T-helper 2 cell treated with Interferon-gamma antibody and Interleukin-4, amounts not matched to agents 5 μg/mL and 100 μg/mL, for 36 hours (primary cell): ENCODE measurements at places on chromosomes 5 and 9.

DNA sequence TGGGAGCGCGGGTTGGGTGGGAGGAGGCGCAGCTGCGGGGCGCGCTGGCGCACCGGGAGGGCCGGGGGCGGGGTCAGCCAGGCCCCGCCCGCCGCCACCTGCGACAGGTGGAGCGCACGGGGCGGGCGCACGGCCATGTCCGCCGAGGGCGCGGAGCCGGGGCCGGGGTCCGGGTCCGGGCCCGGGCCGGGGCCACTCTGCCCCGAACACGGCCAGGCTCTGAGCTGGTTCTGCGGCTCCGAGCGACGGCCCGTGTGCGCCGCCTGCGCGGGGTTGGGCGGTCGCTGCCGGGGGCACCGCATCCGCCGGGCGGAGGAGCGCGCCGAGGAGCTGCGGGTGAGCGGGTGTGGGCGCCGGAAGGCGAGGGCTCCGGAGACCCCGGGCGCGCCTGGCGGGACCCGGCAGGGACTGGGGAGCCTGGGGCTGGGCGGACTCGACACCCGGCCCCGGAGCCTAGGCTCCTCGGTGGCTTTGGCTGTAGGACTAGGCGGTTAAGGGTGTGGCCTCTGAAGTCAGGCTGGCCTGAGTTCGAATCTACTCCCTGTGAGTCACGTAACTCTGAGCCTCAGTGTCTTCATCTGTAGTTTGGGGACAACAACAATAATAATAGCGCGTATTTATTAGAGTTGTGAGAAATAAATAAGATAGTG, at the start of gene BSPRY:
Gene BSPRY, plus strand, starts transcription at position 97 of the 650 bp plus-strand sequence. Its CDS starts 39 bp downstream, at position 136.
- peak within 1 kb of the TSS; percentile 84 for H3K27ac ChIP-seq
- H3K4me1 ChIP-seq = peaks cover 40% of the 10 kb centered on the region
- peak within 1 kb of the TSS; percentile 91 for H3K4me3 ChIP-seq

DNA sequence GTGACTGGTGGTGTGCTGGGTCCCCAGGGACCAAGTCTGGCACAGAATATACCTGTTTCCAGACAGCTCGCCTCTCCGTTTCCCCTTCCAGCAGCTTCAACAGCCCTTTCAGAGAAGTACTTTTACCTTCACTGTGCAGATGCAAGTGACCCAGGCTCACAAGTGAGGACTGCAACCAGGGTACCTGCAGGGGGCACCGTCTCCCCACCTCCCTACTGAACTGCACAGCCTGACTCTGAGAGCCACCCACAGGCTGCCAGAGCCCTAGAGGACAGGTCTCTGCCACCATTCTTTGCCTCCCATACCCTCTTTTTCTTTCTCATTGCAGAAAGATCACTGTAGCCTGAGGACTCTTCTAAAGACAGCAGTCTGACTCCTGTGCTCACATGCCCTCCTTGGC, 15.4 kb downstream of the IL9 start:
- peaks cover 6% of the 10 kb centered on the region for H3K27me3 ChIP-seq
- DNase-seq = no peak
- H3K36me3 ChIP-seq = no peaks in the 10 kb centered on the region

GRCh38 chr9:136789523-136789937, 1.6 kb upstream of the TMEM141 start:
- no peak overlapping the region for H3K27ac ChIP-seq
- no peak overlapping the region for H3K4me3 ChIP-seq
- peaks cover 4% of the 10 kb centered on the region for H3K27me3 ChIP-seq
- H3K4me1 ChIP-seq = peaks cover 23% of the 10 kb centered on the region

DNA sequence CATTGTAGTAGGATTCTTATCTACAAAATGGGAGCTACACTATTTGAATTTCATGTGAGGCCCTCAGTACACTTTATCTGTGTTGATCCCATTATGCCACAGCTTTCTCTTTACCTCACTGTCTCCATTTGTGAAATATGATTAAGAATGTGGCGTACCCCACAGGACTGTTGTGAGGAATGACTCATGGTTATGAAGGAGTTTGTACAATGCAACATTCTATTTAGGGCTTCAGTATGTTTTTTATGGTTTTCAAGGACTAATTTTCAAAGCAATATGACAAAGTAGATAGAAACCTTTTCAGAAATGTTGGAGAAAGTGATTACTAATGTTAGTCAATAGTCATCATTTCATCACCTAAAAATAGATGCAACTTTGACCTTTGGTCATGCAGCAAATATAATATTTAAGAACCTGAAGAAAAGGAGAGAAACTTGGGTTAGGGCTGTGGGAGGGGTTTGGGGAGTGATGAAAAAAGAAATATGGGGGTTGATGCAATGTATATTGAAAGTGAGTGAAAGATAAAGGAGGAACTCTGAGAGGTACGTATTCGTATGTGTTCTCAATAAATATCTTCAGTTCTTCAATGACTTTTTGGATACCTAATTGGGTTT, 53.7 kb upstream of the PIP5K1B start:
- no peaks in the 10 kb centered on the region for H3K36me3 ChIP-seq
- no peak overlapping the region for H3K4me3 ChIP-seq
- H3K4me1 ChIP-seq = peaks cover 19% of the 10 kb centered on the region
- H3K27me3 ChIP-seq = no peaks in the 10 kb centered on the region
- peak; percentile 52 for DNase-seq
- no peak overlapping the region for H3K27ac ChIP-seq

GRCh38 chr9:71920456-71921189, 9.2 kb downstream of the C9orf85 start:
- peaks cover 22% of the 10 kb centered on the region for H3K36me3 ChIP-seq
- no peak for DNase-seq
- H3K27ac ChIP-seq = no peak overlapping the region
- peaks cover 13% of the 10 kb centered on the region for H3K4me1 ChIP-seq
- no peak overlapping the region for H3K4me3 ChIP-seq
- no peaks in the 10 kb centered on the region for H3K27me3 ChIP-seq

- no peak overlapping the region for H3K27ac ChIP-seq
- peaks cover 7% of the 10 kb centered on the region for H3K27me3 ChIP-seq
- H3K36me3 ChIP-seq = no peaks in the 10 kb centered on the region
- DNase-seq = no peak
Observed at GRCh38 chr9:89138463-89139390, 39.9 kb downstream of the SHC3 start.

- H3K27me3 ChIP-seq = no peaks in the 10 kb centered on the region
- no peaks in the 10 kb centered on the region for H3K4me1 ChIP-seq
- DNase-seq = no peak
Observed at GRCh38 chr5:13957032-13957645, 12.7 kb upstream of the DNAH5 start.

GRCh38 chr5:78922879-78923621, 62.1 kb downstream of the ARSB start:
- H3K27ac ChIP-seq = no peak overlapping the region
- no peak for DNase-seq
- H3K36me3 ChIP-seq = no peaks in the 10 kb centered on the region

DNA sequence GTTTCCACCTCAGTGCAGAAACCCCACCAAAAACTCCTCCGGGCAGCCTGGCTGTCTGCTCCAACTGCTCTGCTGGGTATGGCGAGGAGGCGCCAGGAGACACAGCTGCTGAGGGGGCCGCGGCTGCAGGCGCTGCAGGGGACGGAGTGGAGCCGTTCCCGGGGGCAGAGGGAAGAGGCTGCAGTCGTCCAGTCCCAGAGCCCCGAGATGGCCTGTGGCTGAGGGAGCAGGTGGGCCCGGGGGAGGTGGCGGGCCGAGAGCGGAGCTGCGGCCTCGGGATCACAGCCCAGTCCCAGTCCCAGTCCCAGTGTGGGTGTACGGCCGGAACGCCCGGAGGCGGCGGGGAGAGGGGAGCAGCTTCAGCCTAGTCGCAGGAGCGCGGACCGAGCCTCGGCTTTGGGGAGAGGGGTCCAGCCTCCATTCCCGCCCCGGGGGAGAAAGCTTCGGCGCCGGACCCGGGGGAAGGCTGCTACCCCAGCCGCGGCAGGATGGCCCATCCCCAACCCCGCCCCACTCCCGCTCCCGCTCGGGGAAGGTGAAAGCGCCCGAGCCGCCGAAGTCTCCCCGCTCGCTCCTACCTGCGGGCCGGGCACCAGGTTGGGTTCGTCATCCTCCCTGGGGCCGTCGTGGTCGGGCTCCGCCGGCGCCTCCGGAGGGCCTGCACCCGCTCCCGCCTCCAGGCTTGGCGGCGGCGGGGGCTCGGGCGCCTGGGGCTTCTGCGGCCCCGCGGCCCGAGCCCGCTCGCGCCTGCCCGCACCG, 513 bp downstream of the FAM193B start:
- no peaks in the 10 kb centered on the region for H3K27me3 ChIP-seq
- H3K36me3 ChIP-seq = peaks cover 12% of the 10 kb centered on the region
- peak; percentile 29 for DNase-seq
- peak overlapping the region; percentile 45 for H3K27ac ChIP-seq
- H3K4me1 ChIP-seq = peaks cover 31% of the 10 kb centered on the region

- H3K4me3 ChIP-seq = no peak overlapping the region
- DNase-seq = no peak
Observed at GRCh38 chr9:76717176-76717575, 47.1 kb upstream of the PCA3 start.

DNA sequence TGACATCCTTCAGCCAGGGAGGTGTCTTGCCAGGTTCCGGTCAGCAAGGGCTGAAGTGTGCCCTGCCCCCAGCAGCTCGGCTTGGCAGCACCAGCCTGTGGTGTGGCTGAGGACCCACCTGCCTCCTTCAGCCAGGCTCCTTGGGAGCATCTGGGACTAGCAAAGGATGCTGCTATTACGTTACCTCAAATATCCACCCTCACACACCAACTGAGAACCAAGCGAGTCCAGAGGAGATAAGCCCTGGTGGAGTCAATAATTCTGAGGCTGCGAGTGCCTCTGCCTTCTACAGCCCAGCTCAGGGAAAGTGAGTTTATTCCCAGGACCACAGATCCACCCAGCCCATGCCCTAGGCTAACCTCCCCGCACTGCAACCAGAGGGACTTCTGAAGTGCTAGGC, 57.1 kb upstream of the FSTL4 start:
- H3K4me1 ChIP-seq = no peaks in the 10 kb centered on the region
- H3K36me3 ChIP-seq = no peaks in the 10 kb centered on the region
- no peak overlapping the region for H3K4me3 ChIP-seq
- no peak for DNase-seq
- H3K27me3 ChIP-seq = peaks cover 21% of the 10 kb centered on the region
- H3K27ac ChIP-seq = no peak overlapping the region

GRCh38 chr9:8751406-8751930, 951.9 kb upstream of the DMAC1 start:
- no peak overlapping the region for H3K27ac ChIP-seq
- no peaks in the 10 kb centered on the region for H3K4me1 ChIP-seq
- DNase-seq = no peak
- H3K36me3 ChIP-seq = no peaks in the 10 kb centered on the region

GRCh38 chr5:155906046-155906445, 420.9 kb upstream of the SGCD start:
- H3K4me3 ChIP-seq = no peak overlapping the region
- no peak overlapping the region for H3K27ac ChIP-seq
- no peak for DNase-seq
- no peaks in the 10 kb centered on the region for H3K27me3 ChIP-seq
- H3K4me1 ChIP-seq = no peaks in the 10 kb centered on the region

DNA sequence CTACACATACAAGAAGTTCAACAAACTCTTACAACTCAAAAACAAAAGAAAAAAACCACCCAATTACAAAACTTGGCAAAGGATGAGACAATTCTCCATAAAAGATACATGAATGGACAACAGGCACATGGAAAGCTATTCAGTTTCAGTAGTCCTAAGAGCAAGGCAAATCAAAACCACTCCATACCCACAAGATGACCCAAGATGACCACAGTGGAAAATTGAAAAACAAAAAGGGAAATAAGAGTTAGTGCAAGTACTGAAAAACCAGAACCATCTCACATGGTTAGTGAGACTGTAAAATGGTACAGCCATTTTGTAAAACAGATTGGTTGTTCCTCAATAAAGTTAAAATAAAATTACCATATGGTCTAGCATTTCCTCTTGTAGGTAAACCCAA, 287.1 kb upstream of the CDH9 start:
- DNase-seq = no peak
- H3K4me3 ChIP-seq = no peak overlapping the region

DNA sequence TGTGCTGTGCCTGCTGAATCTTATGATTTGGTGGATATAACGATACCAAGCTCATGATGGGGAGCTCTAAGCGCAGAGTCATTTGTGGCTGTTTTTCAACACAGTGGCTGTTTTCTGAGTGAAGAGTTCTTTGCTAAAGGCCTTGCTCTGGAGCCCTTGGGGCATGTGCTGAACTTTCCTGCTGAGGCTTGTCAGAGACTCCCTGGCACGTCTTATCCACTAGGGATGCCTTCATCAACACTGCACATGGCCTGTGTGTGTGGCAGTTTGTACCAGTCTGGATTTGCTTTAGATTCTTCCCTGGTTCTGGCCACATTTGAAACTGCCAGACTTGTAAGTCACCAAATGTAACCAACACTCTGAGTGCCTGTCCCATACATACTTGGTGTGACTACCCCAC, 188.2 kb downstream of the DMRT2 start:
- H3K27me3 ChIP-seq = no peaks in the 10 kb centered on the region
- no peak overlapping the region for H3K4me3 ChIP-seq
- no peak overlapping the region for H3K27ac ChIP-seq

DNA sequence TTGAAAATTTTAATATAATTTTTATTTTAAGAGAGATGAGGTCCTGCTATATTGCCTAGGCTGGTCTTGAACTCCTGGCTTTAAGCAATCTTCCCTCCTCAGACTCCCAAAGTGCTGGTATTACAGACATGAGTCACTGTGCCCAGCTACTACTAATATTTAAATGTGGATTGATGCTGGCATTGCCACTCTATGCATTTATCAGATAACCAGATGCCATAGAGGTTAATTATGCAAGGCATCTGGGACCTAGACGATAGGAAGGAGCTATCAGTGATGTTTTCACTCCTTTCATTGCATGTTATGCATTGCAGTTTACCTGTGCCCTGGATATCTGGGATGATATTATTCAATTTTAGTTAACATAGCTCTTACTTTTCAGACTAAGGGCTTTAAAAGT, 127.0 kb downstream of the RPS23 start:
- no peak overlapping the region for H3K4me3 ChIP-seq
- no peaks in the 10 kb centered on the region for H3K27me3 ChIP-seq
- no peak for DNase-seq
- H3K27ac ChIP-seq = no peak overlapping the region

GRCh38 chr5:11905206-11905605, 960 bp upstream of the CTNND2 start:
- no peaks in the 10 kb centered on the region for H3K36me3 ChIP-seq
- no peak overlapping the region for H3K27ac ChIP-seq
- no peak for DNase-seq

- no peaks in the 10 kb centered on the region for H3K36me3 ChIP-seq
- H3K27ac ChIP-seq = no peak overlapping the region
- no peak for DNase-seq
- H3K4me3 ChIP-seq = no peak overlapping the region
- no peaks in the 10 kb centered on the region for H3K27me3 ChIP-seq
Observed at GRCh38 chr9:81629440-81629839, 59.9 kb downstream of the TLE1 start.

- peaks cover 20% of the 10 kb centered on the region for H3K27me3 ChIP-seq
- peaks cover 8% of the 10 kb centered on the region for H3K4me1 ChIP-seq
- DNase-seq = no peak
- H3K4me3 ChIP-seq = no peak overlapping the region
- H3K27ac ChIP-seq = no peak overlapping the region
- peaks cover 5% of the 10 kb centered on the region for H3K36me3 ChIP-seq
Observed at GRCh38 chr9:96029722-96030530, 154.4 kb downstream of the ERCC6L2 start.

GRCh38 chr9:108628316-108628715, 227.5 kb downstream of the ACTL7B start:
- H3K27ac ChIP-seq = no peak overlapping the region
- no peaks in the 10 kb centered on the region for H3K4me1 ChIP-seq
- DNase-seq = no peak
- no peak overlapping the region for H3K4me3 ChIP-seq
- no peaks in the 10 kb centered on the region for H3K36me3 ChIP-seq
- no peaks in the 10 kb centered on the region for H3K27me3 ChIP-seq

- H3K27me3 ChIP-seq = peaks cover 28% of the 10 kb centered on the region
- no peak overlapping the region for H3K27ac ChIP-seq
- no peaks in the 10 kb centered on the region for H3K4me1 ChIP-seq
Observed at GRCh38 chr9:127237801-127238200, 26.8 kb upstream of the GARNL3 start.
